Body of pancreas (tissue), 4 donors: ENCODE measurements at places on chromosomes 16 and 17. TPM values are rescaled to one million over a fixed set of nuclear protein-coding genes. Genes with fewer than 3 reads are reported as not detected.

GRCh38 chr16:12546918-12547607, 256.6 kb downstream of the CPPED1 start:
- DNase-seq, result no peak

- DNase-seq, result no peak
These were observed at the start of gene SLC5A10 for GRCh38 chr17:18951941-18952842. SLC5A10 (plus strand) TSS chr17:18952165; CDS start chr17:18952206, 41 bp downstream.

- DNase-seq, result no peak
These were observed 191.0 kb downstream of the PRKCA start for GRCh38 chr17:66493283-66494019.

MYO19 gene
- total RNA-seq, result 37.4 TPM

SLC25A39 gene
- 154 TPM for total RNA-seq

SOX9 gene
- total RNA-seq, result 35.8 TPM

TEX19 gene
- total RNA-seq, result not detected

SNX20 gene
- 0.99 TPM for total RNA-seq

CDK10 gene
- 47.5 TPM for total RNA-seq
